ENCODE measurements at places on chromosomes 7 and 10. TPM values are rescaled to one million over a fixed set of nuclear protein-coding genes. Genes with fewer than 3 reads are reported as not detected.

DNA sequence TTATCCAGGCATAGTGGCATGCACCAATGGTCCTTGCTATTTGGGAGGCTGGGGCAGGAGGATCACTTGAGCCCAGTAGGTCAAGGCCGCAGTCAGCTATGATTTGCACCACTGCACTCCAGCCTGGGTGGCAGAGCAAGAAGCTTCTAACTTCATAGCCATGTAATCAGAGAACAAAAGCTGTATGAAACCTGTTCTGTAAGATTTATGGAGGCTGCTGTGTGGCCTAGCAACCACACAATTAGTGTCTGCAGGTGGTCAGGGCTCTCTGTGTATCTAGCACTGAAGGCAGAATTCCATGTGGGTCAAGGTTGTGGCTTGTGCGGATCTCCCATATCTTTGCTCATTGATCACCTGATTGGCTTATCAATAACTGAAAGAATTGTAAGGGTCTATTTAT, 221.5 kb upstream of the FOXK1 start:
- DNase-seq = no peak

DNA sequence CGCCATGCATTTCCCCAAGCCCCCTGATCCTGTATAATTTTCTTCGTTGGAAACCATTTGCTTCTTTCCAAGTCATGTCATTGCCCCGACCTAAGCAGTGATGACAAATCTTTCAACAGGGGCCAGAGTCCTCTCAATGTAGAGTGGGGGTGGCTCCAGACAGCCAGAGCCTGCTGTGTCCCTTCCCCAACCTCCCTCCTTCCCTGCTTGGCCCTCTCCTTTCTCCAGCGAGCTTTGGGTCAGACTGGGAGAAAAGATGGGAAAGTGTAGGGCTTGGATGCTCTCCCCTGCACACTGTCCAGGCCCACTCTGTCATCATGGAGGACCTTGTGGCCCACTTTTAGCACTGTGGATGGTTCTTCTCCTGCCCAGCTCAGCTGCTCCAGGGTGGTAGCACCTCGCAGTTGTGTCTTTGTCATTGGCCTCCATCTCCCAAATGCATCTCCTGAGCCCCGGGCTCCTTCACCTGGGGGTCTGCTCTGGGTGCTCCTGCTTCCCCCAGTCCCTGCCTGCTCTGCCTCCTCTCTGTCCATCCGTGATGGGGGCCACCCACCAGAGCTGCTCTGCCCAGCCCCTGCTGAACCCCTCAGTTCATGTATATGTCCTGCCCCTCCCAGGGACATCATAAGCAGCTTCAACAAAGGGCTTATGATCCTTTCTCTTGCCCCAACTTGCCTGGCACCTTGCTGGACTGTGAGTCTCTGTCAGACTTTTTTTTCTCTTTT, 37.5 kb downstream of the BTBD16 start:
- DNase-seq = no peak

GRCh38 chr10:124179308-124180043, 86.1 kb upstream of the CHST15 start:
- DNase-seq = no peak

DNA sequence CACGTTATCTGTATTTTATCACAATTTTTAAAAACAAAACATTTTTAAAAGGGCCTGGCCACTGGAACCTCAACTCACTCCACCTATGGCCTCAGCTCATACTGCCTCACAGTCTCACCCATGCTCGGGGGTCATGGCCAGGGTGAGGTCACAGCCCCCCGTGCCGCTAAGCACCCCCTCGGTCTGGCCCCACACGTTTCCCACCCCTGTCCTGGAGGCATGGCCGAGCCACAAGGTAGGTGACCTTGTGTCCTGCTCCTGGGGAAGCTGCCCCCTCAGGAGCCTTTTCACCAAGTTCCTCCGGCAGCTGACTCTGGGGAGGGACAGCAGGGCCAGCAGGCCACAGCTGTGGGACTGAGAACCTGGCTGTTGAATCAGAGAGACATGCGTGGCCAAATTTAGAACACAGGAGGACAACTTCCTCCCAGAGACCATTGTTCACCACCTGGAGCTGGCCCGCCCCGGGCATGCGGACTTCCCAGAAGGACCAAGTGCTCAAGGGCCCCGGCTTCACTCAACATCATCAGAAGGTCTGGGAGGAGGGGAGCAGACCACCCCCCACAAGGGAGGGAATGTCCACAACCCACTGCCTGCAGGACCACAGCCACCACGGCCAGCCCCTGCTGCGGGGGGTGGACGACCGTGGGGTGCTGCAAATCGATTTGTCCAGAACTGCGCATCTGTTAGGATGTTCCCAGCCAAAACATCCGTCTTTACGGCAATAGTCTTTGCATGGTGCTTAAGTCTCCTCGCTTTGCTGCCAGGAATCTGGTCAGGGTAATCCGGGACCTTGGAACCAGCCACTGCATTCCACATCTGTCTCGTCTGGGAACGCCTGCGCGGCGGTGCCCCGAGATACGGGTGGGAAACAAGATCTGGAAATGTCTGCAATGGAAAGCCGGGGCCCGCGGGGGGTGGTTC, 48.6 kb upstream of the PDGFA start:
- peak; percentile 75 for DNase-seq

DNA sequence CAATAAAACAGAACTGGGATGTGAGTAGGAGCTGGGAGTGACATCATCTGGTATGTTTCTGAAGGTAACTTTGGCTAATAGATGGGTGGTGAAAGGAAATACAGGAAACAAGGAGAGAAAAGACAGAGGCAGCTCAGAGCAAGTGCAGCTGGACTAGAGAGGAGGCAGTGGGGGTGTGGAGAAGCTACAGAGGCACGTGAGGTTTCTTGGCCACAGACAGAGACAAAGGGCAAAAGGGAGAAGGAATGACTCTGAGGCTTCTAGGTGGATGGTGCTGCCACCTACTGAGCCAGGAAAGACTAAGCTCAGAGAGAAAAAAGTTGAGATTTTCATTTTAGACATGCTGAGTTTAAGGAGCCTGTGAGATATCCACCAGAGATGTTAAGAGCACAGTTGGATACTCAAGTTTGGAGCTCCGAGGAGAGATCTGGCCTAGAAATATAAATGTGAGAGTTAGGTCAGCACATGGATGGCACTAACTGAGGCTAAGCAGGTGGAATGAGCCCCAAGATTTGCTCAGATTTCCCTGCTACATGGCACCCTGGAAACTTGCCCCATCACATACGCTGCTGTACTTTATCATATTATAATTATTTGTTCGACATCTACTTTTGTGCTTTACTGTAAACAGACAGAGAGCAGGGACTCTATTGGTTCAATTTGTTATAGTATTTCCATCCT, 293.0 kb upstream of the IMMP2L start:
- DNase-seq = no peak

GRCh38 chr10:93413252-93413689, 68.9 kb downstream of the MYOF start:
- DNase-seq = no peak

DNA sequence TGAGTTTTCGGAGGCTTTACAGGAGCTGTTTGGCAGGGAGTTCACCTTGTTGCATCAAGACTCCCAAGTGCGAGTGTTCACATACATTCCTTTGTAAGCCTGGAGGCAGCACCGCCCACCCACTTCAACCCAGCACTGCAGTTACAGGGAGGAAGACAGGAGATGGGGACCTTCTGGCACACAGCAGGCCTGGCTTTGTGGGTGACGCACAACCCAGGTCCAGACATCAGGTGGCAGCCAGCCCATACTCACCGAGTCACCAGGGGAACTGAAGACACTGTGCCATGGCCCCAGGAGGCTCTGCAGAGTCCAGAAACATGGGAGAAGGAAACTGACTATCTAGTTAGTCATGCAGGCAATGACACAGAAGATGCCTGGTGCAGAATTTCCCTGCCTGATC, 305.9 kb upstream of the RNF32 start:
- DNase-seq = no peak

DNA sequence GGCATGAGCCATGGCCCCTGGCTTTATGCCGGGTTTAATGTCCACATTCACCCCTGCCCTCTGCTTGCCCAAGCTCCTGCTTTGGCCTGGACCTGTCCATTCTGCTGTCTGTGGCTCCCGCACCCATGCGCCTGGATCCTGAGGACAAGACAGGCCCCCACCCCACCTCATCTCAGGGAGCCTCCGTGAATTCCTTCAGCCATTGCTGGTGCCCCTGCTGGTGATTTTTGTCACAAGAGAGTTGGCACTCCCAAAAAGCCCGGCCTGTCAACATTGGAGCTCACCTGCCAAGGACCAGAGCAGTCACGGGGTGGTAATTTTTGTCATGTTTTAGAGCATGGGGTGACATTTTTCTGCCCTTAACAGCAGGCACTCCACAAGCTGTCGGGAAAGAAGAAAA, 127.5 kb upstream of the PLXNA4 start:
- no peak for DNase-seq

GRCh38 chr7:132123773-132124172, 452.5 kb downstream of the PLXNA4 start:
- no peak for DNase-seq

GRCh38 chr7:95045236-95045923, 138.0 kb downstream of the PPP1R9A start:
- DNase-seq = no peak

GRCh38 chr7:55569797-55570196, 2.5 kb downstream of the VOPP1 start:
- no peak for DNase-seq

DNA sequence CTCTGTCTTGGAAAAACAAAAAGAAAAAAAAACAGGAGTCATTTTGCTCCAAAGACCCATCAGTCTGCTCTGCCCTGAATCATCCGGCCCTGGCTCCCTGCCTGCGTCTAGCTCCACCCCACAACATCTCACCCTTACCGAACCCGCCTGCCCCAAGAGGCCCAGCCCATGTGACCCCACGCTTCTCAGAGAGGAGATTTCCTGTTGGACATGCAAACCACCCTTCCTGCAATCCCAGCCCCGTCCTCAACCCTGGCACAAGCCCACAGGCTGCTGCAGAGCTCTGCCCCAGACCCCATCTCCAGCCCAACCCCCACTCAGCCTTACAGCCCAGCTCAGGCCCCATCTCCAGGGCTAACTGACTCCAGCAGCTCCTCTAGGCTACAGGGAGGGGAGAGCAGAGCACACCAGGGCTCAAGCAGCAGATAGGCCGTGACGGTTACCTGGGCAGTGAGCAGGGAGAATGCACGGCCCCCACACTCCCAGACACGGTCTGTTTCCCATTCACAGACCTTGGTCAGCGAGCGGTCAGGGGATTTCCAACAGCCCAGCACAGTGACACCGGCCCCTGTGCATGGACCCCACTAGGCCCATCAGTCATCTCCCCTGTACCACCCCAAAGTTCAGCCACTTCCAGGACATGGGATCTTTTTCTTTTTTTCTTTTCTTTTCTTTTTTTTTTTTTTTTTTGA, 69.9 kb upstream of the GTF2I start:
- DNase-seq = peak; percentile 80

DNA sequence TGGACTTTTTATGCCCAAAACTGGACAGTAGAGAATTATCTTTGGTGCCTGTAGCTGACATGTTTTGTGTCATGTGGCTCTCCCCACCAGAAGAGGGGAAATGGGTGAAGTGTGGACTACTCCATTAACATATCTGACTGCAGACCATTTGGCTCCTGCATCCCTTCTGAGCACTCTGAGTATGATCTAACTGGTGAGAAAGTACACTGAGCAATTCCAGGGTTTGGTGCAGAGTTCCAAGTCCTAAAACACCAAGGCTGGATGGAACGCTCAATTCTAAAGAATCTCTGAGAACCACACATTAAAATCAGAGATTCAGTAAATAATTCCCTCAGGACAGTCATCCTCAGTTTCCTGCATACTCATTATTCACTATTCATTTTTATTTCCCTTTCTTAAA, 22.8 kb upstream of the OSBPL3 start:
- DNase-seq = no peak

DNA sequence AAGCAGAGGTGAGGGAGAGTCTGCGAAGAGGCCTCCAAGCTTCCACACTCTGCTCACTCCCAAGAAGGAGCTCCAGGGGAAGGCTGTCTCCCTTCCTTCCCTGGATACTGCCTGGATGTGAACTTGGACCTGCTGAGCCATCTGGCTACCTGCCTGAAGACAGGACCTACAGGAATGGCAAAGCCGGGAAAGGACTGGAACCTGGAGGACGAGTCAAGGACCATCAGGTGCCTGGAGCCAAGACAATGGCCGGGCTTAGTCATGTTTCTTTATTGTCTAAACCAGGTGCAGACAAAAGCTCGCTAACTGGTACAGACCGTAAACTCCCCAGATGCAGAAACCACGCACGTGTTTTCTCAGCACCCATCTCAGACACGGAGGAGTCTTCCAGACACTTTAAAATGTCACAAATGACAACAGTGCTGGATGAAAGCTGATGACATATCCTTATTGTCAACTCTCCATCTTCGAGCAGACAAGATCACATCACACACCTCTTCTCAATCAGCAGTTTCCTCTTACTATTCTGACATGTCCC, 12.1 kb downstream of the ASB13 start:
- DNase-seq = no peak

DNA sequence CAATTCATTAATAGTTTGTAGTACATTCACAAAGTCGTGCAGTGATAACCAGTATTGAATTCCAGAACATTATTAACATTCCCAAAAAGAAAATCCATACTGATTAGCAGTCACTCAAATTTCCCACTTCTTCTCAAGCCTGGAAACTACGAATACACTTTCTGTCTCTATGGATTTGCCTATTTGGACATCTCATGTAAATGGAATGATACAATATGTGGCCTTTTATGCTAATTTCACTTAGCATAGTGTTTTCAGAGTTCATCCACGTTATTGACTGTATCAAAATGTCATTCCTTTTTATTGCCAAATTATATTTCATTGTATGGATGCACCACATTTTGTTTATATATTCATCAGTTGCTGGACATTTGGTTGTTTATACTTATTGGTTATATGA, 78.8 kb downstream of the STK31 start:
- DNase-seq = no peak

GRCh38 chr10:44195112-44196007, 189.5 kb downstream of the CXCL12 start:
- DNase-seq = peak; percentile 54

DNA sequence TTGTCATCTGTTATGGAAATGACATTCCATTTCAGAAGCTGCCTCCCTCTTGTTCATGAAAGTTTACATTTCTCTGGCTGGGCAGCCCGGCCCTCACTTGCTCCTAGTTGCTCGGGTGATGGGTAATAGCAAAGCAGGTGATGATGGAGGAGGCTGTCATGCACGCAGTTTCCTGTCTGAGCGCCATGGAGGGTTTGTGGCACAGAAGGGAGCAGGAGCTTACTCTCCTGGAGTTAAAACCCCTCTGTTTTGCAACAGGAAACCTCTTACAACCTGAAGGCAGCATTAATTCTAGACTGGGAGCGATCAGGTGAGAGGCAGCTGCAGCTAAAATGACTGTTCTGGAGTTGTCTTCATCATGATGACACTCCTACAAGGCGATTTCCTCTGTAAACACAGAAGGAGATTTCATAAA, 34.1 kb upstream of the MKI67 start:
- DNase-seq = no peak

- DNase-seq = no peak
These were observed 161.1 kb upstream of the FRMD4A start for GRCh38 chr10:14491811-14492210.

GRCh38 chr10:103553743-103554487, 60.4 kb downstream of the NEURL1 start:
- DNase-seq = no peak

GPRIN2 gene
- total RNA-seq = not detected

TMEM213 gene
- not detected for total RNA-seq

MCM10 gene
- total RNA-seq = not detected

ZNF365 gene
- total RNA-seq = 0.39 TPM

GPR26 gene
- total RNA-seq = not detected

ELN gene
- total RNA-seq = 24.3 TPM

GHRHR gene
- total RNA-seq = not detected

SPDYE6 gene
- not detected for total RNA-seq

MGMT gene
- total RNA-seq = 16.1 TPM

NEUROD6 gene
- not detected for total RNA-seq

OR6B1 gene
- total RNA-seq = not detected

PTPRN2 gene
- total RNA-seq = 1.5 TPM

PLCE1 gene
- 42.1 TPM for total RNA-seq

Data from heart left ventricle (tissue), 16 donors.